ENCODE measurements at places on chromosomes 1 and 21.

GRCh38 chr1:228087771-228088251, 5.3 kb downstream of the ARF1 start:
- no peak for DNase-seq

DNA sequence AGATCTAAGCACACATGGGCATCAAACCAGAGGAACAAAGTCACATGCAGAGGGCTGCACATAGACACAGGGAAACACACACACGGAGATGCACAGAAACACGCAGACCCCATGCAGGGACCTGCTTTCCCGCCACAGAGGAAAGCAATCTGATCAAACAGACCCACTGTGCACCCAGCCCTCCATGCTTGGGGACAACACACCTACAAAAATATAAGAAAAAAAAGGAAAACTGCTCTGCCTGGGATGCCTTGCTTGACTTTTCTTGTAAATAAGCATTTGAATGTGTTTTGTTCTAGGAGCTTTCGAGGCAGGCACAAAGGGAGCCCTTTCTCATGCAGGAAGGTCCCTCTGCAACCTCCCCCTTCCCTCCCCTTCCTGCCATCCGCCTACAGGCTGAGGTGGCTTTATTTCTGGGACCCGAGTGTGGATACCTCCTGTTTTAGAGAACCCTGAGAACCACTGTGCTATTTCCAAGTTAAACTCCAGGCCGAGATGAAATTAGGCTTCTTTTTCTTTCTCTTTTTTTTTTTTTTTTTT, 3.5 kb upstream of the ICMT start:
- DNase-seq = no peak

GRCh38 chr1:7299994-7300393, 471.1 kb upstream of the VAMP3 start:
- DNase-seq = peak; percentile 35

- DNase-seq = no peak
These were observed 66.5 kb upstream of the LRRN2 start for GRCh38 chr1:204751883-204752687.

DNA sequence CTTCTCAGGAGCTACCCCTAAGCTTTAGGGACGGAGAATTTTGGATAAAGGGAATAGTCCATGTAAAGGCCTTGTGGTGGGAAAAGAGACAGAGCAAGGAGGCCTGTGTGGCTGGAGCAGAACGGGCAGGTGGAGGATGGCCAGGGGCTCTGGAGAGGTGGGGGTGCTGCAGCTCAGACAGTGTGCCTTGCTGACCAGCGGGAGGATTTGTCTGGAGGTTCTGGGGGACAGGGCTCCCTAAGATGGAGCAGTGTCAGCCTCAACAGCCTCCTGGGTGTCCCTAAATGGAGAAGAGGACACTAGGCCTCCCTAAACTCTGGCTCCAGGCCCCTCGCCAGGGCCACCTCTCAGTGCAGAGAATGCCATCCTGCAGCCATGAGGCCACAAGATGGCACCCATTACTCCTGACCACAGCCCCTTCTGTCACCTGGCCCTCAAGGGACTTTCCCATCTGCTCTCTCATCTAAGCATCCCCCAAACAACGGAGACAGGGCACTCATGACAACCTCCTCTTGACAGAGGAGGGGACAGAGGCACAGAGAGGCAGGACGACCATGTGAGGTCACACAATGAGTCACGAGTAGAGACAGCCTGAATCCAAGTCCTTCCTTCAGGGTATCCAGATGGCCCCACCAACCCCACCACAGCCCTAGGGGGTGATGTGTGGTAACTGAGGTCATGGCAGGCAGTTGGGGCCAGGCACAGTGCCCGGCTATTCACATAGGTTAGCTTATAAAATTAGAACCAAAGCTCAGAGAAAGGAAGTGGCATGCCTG, 94.7 kb downstream of the DMRTB1 start:
- DNase-seq = no peak

DNA sequence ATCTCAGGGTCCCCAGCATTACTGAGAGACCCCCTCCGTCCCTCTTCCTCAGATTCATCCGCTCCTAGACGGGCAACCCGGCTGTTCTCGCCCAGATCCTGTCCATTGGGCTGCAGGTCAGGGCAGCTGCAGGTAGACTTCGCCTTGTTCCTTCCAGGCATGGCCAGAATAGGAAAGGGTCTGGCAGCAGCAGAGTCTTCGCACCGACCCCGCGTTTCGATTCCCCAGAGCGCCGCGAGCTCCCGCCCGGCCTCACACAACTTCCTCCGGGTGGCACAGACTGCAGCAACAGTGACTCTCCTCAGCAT, 265 bp downstream of the NRDC start:
- no peak for DNase-seq

DNA sequence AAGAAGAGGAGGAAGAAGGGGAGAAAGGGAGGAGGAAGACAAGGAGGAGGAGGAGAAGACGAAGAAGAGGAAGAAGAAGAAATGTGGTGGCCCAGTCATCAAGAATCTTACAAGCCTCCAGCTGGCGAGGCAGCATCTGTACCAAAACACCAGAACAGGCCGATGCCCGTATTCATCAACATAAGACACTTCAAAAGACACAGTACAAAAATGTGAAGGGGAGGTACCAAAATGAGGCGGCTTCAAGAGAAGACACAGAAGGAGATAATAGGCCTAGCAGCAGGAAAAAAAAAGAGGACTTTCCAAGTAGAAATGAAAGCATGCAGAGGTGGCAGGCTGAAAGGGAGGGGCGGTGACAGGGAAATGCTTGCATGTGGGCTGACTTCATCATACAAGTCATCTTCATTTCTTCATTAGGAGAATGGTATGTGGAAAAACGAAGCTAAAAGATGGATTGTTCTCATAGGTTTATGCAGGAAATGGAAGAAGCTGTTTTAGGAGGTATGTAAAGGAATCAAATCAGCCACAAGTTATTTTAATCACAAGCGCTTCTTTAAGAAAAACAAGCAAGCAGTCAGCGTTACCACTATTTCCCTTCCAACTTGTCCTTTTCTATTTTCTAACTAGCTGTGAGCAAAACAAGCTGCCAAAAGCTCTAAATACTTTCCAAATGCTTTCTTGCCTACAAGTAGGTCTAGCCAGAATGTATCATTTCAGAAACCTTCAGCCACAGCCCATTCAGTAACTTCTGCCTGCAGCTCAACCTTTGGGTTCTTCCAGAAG, 192.3 kb downstream of the SLC45A1 start:
- no peak for DNase-seq

- no peak for DNase-seq
These were observed 10.3 kb downstream of the CD2 start for GRCh38 chr1:116764466-116764898.

DNA sequence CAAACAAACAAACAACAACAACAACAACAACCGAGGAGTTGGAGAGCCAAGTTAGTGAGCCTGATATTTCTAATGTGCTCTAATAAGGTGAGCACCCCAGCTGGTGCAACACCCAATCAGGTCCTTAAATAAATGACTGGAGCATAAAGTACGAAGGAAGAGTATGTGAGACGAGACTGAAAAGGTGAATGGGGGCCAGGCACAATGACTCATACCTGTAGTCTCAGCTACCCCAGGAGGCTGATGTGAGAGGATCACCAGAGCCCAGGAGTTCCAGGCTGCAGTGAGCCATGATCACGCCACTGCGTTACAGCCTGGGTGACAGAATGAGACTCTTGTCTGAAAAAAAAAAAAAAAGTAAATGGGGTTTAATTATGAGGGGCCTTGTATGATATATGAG, 152.0 kb upstream of the ZRANB2 start:
- no peak for DNase-seq

DNA sequence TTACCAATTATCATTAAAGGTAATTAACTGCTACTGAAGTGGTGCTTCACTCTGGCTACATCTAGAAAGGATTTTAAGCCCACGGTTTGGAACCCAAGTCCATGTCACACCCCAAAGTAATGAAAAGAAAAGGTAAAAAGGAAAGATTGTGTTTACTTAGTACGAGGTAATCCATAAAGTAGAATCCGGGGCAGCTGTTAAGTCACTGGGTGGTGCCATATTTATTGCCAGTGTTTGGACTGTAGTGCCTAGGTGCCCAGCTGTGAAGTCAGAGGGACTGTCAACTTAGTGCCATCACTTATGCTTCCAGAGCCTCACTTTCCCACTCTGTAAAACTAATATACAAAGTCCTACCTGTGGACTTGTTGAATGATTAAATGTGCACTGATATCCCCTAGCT, 52.2 kb upstream of the GRHL3 start:
- DNase-seq = peak; percentile 5

DNA sequence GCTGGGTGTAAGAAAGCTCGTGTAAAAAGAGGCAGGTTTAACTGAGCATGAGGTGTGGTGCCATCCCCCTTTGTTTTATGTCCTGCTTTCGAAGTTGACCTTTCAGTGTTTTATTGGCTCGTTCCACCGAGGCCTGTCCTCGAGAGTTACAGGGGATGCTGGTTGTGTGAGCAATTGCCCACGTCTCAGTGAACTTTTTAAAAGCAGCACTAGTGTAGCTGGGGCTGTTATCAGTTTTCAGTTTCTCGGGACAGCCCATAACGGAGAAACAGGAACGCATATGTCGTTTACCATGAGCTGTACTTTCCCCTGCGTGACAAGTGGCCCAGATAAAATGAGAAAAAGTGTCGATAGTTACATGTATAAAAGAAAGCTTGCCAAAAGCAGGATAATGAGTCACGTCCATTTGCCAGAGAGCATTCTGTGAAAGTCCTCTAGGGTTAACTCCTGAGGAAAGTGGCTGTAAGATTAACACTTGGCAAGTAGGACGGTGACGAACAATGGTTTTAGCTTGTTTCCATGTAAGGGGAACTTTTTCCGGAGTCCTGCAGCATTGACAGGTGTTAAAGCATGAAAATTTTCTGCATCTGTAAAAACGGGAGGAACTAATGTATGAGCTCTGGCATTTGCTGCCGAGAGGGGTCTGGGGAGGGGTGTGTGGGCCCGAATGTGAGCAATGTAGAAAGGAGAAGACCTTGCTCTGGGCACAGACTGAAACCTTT, 7.8 kb upstream of the LRRC47 start:
- no peak for DNase-seq

- no peak for DNase-seq
These were observed 19.7 kb downstream of the MRPS6 start for GRCh38 chr21:34093083-34093482.

GRCh38 chr1:34164771-34165391, at the start of gene CSMD2:
Gene CSMD2, minus strand, starts transcription at chr1:34165230. Its CDS starts 133 bp downstream, at chr1:34165097.
- peak; percentile 29 for DNase-seq

- no peak for DNase-seq
These were observed 6.3 kb downstream of the C1orf53 start for GRCh38 chr1:197908716-197909220.

DNA sequence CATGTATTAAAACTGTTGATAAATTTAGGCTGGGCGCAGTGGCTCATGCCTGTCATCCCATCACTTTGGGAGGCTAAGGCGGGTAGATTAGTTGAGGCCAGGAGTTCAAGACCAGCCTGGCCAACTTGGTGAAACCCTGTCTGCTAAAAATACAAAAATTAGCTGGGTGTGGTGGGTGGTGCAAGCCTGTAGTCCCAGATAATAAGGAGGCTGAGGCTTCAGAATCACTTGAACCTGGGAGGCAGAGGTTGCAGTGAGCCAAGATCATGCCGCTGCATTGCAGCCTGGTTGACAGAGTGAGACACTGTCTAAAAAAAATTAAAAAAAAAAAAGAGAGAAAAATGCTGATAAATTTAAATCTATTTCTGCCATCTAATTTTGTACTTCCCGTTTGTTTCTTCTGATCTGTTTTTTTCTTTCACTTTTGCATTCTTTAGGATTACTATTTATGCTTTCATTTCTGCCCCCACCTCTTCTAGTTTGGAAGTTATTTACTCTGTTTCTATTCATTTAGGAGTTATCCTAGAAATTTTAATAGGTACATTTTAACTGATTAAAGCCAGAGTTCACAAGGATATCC, 3.2 kb upstream of the DENND1B start:
- no peak for DNase-seq

- DNase-seq = no peak
These were observed 70.3 kb downstream of the MORN1 start for GRCh38 chr1:2320760-2321667.

DNA sequence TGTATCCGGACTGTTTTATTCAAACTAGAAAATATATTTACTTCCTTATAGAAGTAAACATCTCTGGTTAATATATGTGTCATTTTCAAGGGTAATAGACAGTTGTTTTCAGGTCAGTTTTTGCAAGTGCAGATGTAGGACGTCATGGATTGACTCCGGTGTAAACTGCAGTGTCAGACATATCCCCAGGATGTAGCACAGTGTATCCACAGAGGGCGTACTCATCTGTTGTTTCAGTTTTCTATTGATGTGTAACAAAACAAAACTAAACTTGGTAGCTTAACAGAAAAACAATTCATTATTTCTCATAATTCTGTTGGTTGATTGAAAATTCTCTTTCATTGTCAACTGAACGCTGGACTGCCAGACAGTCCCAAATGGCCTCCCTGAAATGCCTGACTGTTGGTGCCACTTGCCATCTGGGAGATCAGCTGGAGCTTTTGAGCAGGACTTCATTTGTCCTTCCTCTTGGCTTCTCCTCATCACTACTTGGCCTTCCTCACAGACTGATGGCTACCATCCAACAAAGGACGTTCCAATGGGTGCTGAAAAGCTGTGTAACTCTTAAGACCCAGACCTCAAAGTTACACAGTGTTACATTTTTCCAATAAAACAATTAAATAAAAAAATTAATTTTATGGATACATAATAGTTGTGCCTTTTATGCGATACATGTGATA, 181.6 kb downstream of the NCAM2 start:
- no peak for DNase-seq

GRCh38 chr21:36725793-36726386, 27.0 kb downstream of the SIM2 start:
- no peak for DNase-seq

GRCh38 chr1:30111431-30111830, 612.0 kb downstream of the MATN1 start:
- DNase-seq = peak; percentile 11

GRCh38 chr1:219283541-219283940, 109.9 kb downstream of the LYPLAL1 start:
- no peak for DNase-seq

- DNase-seq = no peak
These were observed 30.5 kb downstream of the TMEM53 start for GRCh38 chr1:44643721-44644334.

- DNase-seq = no peak
These were observed 17.2 kb downstream of the SYT2 start for GRCh38 chr1:202692959-202693555.

DNA sequence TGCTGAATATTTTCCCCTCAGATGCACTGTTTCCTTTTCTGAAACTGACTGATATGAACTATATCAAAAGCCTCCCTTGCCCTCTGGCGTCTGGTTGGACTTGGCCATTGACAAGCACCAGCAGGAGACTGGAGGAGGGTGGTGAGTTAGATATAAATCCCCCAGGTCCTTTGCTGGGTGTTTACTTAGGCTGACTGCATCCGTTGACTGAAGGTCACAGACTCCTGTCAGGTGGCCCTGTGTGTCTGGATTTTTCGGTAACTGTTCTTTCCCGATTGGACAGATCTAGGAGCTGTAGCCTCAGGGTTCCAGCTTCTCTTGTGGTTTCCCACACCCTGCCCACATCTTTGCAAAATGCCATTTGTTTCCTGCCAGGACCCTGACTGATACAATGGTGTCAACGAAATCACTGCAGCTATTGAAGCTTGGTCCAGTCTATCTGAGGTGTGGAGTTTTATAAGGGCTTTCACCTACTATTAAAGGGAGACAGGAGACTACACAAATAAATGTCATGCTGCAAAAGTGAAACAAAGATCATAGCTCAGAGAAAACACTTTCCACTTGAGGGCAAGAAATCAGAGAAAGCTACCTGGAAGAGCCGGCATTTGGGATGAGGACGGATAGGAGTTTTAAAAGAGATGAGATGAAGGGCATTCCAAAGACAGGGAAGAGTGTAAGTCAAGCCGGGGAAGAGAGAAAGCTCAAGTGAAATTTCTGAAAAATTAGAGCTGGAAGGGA, 1.5 kb upstream of the MAGI3 start:
- DNase-seq = no peak
